ENCODE measurements at places on chromosomes 7 and 10. TPM values are rescaled to one million over a fixed set of nuclear protein-coding genes. Genes with fewer than 3 reads are reported as not detected.

The SLC16A9 gene
- total RNA-seq, result 24.3 TPM

The CPA2 gene
- total RNA-seq, result 0.48 TPM

The PHYHIPL gene
- total RNA-seq, result not detected

The SLC29A3 gene
- 6.5 TPM for total RNA-seq

The ZNF735 gene
- not detected for total RNA-seq

The MYOZ1 gene
- not detected for total RNA-seq

The PKD2L1 gene
- total RNA-seq, result 0.52 TPM

The INHBA gene
- total RNA-seq, result 0.19 TPM

The ZNF716 gene
- not detected for total RNA-seq

GRCh38 chr7:149302222-149302621, 40.2 kb downstream of the ZNF783 start:
- H3K4me1 ChIP-seq, result no peaks in the 10 kb centered on the region
- no peaks in the 10 kb centered on the region for H3K27me3 ChIP-seq

DNA sequence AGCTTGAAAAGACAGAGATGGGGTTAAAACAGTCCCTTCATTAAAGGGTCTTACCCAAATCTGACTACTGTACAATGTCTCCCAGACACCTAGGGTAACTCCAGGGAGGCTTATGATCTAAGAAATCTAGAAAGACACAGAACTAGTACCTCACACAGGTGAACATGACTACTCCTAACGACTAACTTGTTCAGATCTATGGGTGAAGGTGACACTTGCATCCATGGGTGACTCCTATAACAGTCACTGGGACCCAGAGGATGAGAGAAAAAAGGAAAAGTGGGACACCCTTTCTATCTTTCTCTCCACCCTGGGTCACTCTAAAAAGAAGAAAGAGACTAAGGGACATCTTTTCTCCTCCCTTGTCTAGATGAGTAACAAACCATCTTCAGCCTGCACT, 19.2 kb downstream of the AKR1C8 start:
- H3K36me3 ChIP-seq, result no peaks in the 10 kb centered on the region
- DNase-seq, result no peak
- no peak overlapping the region for H3K4me3 ChIP-seq
- no peaks in the 10 kb centered on the region for H3K4me1 ChIP-seq

DNA sequence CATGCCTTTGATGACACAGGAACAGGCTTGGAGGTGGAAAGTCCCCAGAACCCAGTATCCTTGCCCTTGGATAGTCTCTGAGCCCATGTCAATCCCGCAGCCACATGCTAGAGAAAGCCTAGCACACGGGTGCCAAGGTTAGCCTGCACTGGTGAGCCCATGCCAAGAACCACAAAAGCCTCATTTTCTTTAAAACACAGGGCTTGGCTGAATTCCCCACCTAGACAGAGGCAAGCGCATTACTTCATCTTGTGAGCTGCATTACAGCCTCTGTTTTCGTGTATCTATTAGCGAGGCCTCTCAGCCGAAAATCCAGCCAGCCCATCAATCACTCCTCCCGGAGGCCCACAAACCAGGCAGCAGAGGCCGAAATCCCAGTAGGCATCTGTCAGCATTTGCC, 314.9 kb upstream of the AUTS2 start:
- no peak overlapping the region for H3K4me3 ChIP-seq
- H3K27me3 ChIP-seq, result no peaks in the 10 kb centered on the region
- no peak overlapping the region for H3K27ac ChIP-seq
- H3K36me3 ChIP-seq, result no peaks in the 10 kb centered on the region
- no peak for DNase-seq
- H3K4me1 ChIP-seq, result no peaks in the 10 kb centered on the region

DNA sequence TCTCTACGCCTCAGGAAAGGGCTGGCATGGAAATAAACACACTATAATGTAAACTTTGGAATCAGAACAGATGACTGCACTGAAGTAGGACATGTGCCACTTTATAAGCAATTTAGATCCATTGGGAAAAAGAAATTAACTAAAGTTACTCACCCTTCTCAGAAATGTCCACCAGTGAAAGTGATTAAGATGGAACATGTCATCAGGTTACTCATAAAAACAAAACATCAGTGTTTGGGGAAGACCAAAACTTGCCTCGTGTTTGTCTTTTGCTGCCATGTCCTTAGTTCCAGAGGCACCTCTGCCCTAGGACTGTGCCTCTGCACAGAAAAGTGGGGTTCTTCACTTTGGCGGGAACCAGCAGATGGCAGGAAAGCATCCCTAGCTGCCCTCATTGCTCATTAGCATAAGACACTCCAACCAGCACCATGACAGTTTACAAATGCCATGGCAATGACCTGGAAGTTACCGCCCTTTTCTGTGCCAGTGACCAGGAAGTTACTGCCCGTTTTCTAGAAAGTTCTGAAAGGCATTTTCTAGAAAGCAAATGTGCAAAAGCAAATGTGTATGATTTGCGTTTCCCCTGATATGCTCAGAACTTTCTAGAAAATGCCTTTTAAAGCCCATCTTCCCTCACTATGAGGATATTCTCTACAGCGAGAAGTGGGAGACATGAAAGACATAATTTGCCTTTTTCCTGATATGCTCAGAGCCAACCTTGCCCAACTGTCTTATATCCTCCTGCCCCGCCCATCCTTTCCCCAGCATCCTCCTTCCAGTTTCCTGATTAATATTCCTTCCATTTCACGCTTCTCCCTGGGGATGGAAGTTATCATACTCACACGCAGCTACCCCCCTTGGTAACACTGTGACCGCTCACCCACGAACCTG, 258.2 kb downstream of the USP6NL start:
- no peak for DNase-seq
- H3K27ac ChIP-seq, result no peak overlapping the region
- no peaks in the 10 kb centered on the region for H3K27me3 ChIP-seq
- no peaks in the 10 kb centered on the region for H3K4me1 ChIP-seq
- H3K36me3 ChIP-seq, result no peaks in the 10 kb centered on the region

- H3K27ac ChIP-seq, result no peak overlapping the region
- no peaks in the 10 kb centered on the region for H3K27me3 ChIP-seq
- no peaks in the 10 kb centered on the region for H3K36me3 ChIP-seq
- H3K4me3 ChIP-seq, result no peak overlapping the region
- peaks cover 7% of the 10 kb centered on the region for H3K4me1 ChIP-seq
These were observed 144.2 kb upstream of the TNRC18 start for GRCh38 chr7:5567790-5568189.

DNA sequence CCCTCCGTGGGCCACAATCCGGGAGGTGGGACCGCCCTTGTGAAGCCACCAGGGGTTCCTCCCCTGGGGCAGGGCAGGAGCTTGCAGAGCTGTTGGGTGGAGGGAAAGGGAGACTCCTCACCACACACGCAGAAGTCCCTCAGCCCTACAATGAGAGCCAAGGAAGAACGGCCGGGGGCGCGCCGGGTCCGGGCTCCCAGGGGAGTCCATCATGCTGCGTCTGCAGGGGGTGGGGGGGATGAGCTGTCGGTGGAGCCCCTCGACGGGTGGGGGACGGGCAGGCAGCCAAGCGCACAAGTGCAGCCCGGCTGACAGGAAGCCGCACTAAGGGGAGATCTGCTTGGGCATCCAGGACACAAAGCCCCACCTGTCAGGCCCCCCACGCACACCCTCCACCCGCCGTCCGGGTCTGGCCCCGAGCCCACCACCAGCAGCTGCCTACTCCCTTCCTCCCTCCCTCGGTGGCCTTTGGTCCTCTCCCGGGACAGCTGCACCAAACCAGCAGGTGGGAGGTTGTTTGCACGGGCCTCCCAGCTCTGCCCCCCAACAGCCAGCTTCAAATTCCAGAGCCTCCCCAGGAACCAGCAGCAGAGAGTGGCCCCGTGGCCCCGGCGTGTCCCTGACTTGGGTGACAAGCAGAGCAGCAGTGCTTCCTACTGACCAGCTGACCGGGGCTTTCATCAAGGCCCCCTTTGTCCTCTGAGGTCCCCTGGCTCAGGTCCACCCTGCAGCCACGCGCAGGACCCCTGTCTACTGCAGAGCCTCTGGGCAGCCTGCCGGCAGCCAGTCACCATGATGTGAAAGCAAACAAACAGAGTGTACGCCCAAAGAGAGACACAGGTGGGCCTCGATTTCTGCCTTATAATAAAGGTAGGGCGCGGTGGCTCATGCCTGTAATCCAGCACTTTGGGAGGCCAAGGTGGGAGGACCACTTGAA, 50.3 kb downstream of the HIP1 start:
- no peaks in the 10 kb centered on the region for H3K27me3 ChIP-seq
- H3K4me1 ChIP-seq, result no peaks in the 10 kb centered on the region
- no peak overlapping the region for H3K4me3 ChIP-seq
- no peaks in the 10 kb centered on the region for H3K36me3 ChIP-seq
- no peak for DNase-seq

DNA sequence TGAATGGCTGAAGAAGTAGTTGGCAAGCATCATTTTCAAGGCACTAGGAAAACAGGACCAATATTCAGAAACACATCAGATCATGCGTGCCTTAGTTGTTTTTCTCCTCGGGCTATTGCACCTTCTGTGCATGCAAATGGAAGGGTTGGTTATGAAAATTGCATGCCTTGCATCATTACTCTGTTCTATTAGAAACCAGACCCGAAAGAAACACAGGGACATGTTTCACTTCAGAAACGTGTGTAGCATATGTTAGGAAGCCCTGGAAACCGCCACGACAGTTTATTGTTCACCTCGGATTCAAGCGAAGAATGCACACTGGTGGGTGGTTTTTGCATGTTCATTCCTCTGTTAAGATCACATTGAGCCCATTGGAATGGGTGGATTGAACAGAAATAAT, 214.7 kb downstream of the FRMD4A start:
- no peaks in the 10 kb centered on the region for H3K27me3 ChIP-seq
- no peak overlapping the region for H3K4me3 ChIP-seq
- H3K4me1 ChIP-seq, result no peaks in the 10 kb centered on the region
- DNase-seq, result no peak

GRCh38 chr10:121935702-121936101, 7.9 kb upstream of the ATE1 start:
- DNase-seq, result peak; percentile 85
- peak overlapping the region; percentile 90 for H3K27ac ChIP-seq
- no peaks in the 10 kb centered on the region for H3K36me3 ChIP-seq

- no peaks in the 10 kb centered on the region for H3K36me3 ChIP-seq
- no peak overlapping the region for H3K4me3 ChIP-seq
- H3K27ac ChIP-seq, result no peak overlapping the region
- H3K27me3 ChIP-seq, result peaks cover 12% of the 10 kb centered on the region
- no peak for DNase-seq
- no peaks in the 10 kb centered on the region for H3K4me1 ChIP-seq
These were observed 3.3 kb upstream of the SMO start for GRCh38 chr7:129184981-129185670.

GRCh38 chr7:106110885-106111654, 1.0 kb downstream of the SYPL1 start:
- peak; percentile 25 for DNase-seq
- peak overlapping the region; percentile 65 for H3K4me3 ChIP-seq
- peaks cover 15% of the 10 kb centered on the region for H3K4me1 ChIP-seq
- no peaks in the 10 kb centered on the region for H3K36me3 ChIP-seq
- peak overlapping the region; percentile 98 for H3K27ac ChIP-seq

- no peak overlapping the region for H3K27ac ChIP-seq
- H3K27me3 ChIP-seq, result no peaks in the 10 kb centered on the region
- H3K4me1 ChIP-seq, result no peaks in the 10 kb centered on the region
- no peak for DNase-seq
- H3K4me3 ChIP-seq, result no peak overlapping the region
These were observed 65.8 kb upstream of the LAMB4 start for GRCh38 chr7:108196004-108196403.

DNA sequence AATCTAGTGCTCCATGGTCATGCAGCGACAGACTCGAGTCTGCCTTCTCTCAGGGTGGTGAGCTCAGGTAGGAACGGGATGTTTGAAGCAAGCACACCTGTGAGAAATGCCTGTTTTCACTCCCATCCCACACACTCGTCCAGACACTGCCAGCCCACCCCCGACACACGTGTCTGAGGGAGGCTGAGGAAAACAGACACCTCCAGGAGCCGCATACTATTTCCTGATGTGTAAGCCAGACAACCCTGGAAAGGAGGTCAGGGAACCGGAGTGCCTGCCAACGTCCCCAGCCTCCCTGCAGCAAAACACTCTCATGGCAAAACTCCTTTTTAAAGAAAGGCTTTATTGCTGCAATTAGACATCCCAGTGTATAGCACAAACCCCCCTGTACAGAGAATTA, 80.2 kb downstream of the ALOX5 start:
- H3K27me3 ChIP-seq, result no peaks in the 10 kb centered on the region
- DNase-seq, result no peak
- H3K27ac ChIP-seq, result no peak overlapping the region
- H3K4me1 ChIP-seq, result no peaks in the 10 kb centered on the region

DNA sequence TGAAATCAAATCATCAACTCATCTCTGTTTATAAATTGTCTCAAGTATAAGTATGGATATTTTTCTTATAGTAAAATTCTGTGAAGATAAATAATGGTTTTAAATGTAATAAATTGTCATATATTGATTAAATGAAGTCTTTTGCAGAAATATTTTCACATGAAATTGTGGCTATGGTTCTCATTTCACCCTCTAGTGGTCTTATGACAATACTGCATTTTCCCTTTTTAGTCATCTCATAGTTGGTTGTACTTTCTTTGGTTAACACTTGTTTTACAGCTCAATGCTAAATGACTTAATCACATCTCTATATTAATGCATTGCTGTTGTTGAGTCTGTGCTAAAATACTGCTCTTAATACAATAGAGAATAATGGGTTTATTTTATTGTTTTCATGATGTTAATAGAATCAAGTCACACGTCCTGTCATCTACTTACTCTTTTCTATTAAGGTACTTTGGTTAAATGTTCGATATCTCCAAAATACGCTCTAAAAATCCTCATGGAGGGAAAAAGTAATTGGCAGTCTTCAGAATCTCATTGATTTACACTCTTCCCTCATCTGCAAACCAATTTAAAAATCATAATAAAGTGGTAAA, 38.0 kb upstream of the CACNA2D1 start:
- H3K27ac ChIP-seq, result no peak overlapping the region
- no peaks in the 10 kb centered on the region for H3K27me3 ChIP-seq
- no peaks in the 10 kb centered on the region for H3K4me1 ChIP-seq
- no peak overlapping the region for H3K4me3 ChIP-seq
- no peaks in the 10 kb centered on the region for H3K36me3 ChIP-seq

- H3K4me3 ChIP-seq, result no peak overlapping the region
- no peak for DNase-seq
- no peak overlapping the region for H3K27ac ChIP-seq
- no peaks in the 10 kb centered on the region for H3K27me3 ChIP-seq
These were observed 88.3 kb downstream of the PTPRZ1 start for GRCh38 chr7:121961089-121961867.

- peaks cover 9% of the 10 kb centered on the region for H3K27me3 ChIP-seq
- H3K36me3 ChIP-seq, result no peaks in the 10 kb centered on the region
- H3K27ac ChIP-seq, result no peak overlapping the region
- DNase-seq, result no peak
These were observed 1.2 kb upstream of the AMPH start for GRCh38 chr7:38632411-38632810.

GRCh38 chr10:103896225-103896624, 21.8 kb downstream of the STN1 start:
- H3K36me3 ChIP-seq, result peaks cover 3% of the 10 kb centered on the region
- peak overlapping the region; percentile 62 for H3K27ac ChIP-seq
- H3K27me3 ChIP-seq, result no peaks in the 10 kb centered on the region
- H3K4me1 ChIP-seq, result peaks cover 5% of the 10 kb centered on the region
- H3K4me3 ChIP-seq, result no peak overlapping the region

- peak; percentile 45 for DNase-seq
- H3K27ac ChIP-seq, result no peak overlapping the region
- no peak overlapping the region for H3K4me3 ChIP-seq
- H3K4me1 ChIP-seq, result no peaks in the 10 kb centered on the region
These were observed 57.4 kb downstream of the CHST15 start for GRCh38 chr10:124035928-124036558.

All from colonic mucosa (tissue), 4 donors.